Hematopoietic multipotent progenitor cell treated with erythropoietin and hydrocortisone succinate and interleukin-3 and kit ligand, for 4 days (in vitro differentiated cells): ENCODE measurements at places on chromosomes 3 and 15.
A peak's percentile ranks its signal among the peaks of the same experiment; 100 is the strongest.

- no peak for DNase-seq
Observed at GRCh38 chr3:144875211-144875610, 903.6 kb downstream of the DIPK2A start.

DNA sequence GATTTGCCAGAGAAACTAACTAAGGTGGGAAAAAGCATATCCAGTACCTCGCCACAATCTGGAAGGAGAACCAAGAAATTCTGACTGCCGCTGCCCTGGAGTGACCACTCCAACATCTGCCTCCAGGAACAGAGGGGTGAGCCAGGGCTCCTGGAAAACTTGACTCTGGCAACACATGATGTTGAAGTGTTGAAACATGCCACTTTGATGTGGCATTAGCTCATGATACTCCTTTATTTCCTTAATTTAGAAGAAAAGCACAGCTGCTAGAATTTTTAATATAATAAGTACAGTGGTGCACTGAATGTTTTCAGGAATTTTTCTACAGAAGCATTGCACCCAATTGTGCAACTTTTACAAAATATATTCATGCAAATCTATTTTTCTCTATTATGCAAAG is 109.9 kb upstream of the BCL6 start:
- no peak for DNase-seq

- DNase-seq = no peak
Observed at GRCh38 chr15:98713585-98714001, 65.3 kb downstream of the IGF1R start.

DNA sequence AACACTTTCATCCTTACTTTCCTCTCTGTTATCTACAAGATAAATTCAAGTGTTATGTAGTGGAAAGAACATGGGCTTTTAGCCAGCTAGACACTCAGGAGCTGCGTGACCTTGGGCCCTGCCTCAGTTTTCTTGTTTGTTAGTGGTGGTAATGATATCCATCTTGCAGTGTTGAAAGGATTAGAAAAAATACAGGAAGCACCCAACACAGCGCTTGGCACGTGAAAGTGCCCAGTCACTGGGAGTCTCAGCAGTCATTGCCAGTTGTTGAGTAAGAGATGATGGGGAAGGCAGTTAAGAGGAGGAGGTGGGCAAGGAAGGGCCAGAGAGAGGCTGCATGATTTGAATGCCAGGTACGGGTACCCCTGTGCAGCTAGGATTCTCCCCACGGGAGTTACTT is 5.3 kb downstream of the PDIA5 start:
- DNase-seq = peak; percentile 75

- no peak for DNase-seq
Observed at GRCh38 chr15:31510057-31510456, 183.4 kb downstream of the KLF13 start.
